ENCODE measurements at places on chromosomes 3 and 15. TPM values are rescaled to one million over a fixed set of nuclear protein-coding genes. Genes with fewer than 3 reads are reported as not detected.
A peak's percentile ranks its signal among the peaks of the same experiment; 100 is the strongest.

DNA sequence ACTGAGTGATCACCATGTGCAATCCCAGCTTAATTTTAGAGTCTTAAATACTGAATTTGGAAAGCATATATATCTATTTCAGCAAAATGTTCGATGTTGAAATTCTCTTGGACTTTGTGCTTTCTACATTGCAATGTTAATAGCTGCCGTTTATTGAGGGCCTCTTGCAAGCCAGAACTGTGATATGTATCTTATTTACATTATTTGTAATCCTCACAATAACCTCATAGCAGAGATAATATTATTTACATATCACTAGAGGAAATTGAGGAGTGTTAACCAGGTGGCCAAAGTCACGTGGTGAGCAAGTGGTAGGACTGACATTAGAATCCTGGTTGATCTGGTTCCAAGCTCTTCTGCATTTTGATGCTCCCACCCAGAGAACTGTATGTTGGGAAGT, 254.1 kb downstream of the SLC9A9 start:
- DNase-seq: no peak

ROPN1 gene
- polyA plus RNA-seq: not detected

DNA sequence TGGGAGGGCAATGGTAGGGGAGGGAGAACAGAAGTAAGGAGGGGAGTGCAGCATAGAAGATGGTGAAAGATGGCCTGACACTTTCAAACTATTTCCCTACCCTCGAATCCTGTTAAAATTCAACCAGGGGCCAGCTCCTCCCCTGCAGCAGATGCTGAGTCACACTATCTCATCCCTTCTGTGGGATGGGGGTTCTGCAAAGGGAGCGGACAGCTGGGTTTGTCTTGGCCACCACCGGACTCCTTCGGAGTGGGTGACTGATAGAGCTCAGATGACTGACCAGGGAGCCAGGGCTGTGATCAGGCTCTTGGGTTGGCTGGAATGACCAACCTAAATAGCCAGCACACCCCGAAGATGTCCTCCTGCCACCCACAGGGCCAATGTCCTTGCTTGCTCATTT, 33.6 kb upstream of the TMCC1 start:
- DNase-seq: no peak

DNA sequence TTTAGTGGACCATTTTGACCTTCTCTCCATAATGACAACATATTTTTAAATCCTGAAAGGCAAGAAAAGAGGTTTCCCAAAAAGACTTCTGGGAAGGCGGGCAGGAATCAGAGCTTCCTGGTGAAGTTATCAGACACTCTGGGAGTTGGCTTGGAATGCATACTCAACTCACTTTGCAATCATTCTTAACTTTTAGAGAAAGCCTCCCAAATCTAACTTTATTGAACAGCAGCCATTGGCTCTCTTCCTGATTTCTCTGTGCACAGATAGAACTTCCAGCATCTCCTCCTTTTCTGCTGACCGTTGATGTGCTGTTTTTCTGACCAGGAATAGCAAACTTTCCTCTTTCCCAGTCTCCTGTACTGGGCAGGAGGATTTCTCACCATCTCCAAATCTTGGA, 44.6 kb downstream of the PLCL2 start:
- no peak for DNase-seq

ARPP21 gene
- polyA plus RNA-seq: not detected

DNA sequence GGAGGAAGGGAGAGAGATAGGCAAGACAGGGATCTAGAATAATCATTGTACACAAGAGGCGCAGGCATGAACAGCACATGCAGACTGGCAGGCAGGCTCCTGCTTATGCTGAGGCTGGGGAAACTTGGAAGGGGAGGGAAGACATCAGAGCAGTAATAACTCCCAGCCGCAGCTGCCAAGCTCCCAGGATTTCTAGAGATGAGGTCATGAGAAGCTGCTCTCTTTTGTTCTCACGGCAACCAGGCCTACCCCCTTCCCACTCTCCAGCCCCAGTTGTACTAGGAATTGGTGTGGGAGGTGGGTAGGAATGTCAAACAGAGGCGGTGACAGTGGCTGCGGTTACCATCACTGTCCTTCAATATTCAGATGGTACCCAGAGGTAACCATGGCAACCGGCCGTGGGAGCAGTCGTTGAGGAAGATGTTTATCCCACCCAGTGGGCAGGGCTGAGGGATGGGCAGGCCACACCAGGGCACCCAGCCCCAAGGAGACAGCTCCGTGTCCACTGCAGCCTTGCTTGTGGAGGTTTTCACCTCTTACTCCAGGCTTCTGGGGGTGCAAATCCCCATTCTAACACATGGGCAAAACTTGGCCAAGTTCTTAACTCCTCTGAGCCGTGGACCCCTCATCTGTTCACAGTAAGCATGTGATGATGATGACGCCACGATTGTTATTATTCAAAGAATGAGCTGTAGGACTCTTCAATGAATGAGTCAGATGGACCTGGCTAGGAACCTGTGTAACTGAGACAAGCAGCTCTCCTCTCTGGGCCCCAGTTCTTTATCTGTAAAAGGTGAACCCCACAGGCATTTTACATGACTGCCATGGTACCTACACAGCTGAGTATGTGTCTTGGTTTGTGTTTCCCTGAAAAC, 360.8 kb upstream of the PROK2 start:
- no peak for DNase-seq

DNA sequence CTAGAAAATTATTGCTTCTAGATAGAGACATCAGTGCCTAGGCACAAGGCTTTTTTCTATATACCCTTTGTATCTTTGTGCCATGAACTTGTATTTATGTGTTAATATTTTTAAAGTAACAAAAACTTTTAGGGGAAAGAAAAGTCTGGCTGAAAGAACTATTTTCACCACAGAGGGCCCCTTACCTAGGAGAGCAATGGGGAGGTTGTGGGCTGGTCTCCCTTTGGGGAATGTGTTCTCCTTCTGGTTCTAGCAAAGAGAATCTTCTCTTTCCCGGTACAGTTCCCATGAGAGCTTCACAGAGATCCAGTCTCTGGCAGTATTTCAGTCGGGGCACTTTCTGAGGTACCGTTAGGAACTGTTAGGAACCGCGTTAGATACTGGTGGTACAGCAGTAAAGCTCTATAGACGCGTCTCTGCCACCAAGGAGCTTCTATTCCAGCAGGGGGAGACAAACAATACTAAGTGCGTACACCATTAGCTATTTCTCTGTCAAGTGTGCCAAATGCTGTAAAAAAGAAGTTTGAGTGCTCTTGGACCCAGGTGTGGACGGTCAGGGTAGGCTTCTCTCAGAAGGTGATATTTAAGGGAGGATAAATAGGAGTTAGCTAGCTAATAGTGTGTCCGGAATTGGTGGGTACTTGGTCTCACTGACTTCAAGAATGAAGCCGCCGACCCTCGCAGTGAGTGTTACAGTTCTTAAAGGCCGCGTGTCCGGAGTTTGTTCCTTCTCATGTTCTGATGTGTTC, 4.6 kb upstream of the EPB42 start:
- no peak for DNase-seq

- no peak for DNase-seq
Observed at GRCh38 chr3:25903371-25904129, 113.7 kb downstream of the OXSM start.

SLCO2A1 gene
- polyA plus RNA-seq: 3.6 TPM

RTP1 gene
- not detected for polyA plus RNA-seq

CNTN3 gene
- polyA plus RNA-seq: 2.2 TPM

GRCh38 chr15:45448066-45448915, 69.9 kb upstream of the GATM start:
- DNase-seq: no peak

- no peak for DNase-seq
Observed at GRCh38 chr3:176562331-176562730, 635.0 kb downstream of the TBL1XR1 start.

GRCh38 chr15:38818157-38818790, 253.7 kb upstream of the RASGRP1 start:
- DNase-seq: no peak

CCR1 gene
- 2.1 TPM for polyA plus RNA-seq

GRCh38 chr15:70320482-70320881, 222.8 kb upstream of the TLE3 start:
- DNase-seq: no peak

TICRR gene
- polyA plus RNA-seq: 0.31 TPM

DNA sequence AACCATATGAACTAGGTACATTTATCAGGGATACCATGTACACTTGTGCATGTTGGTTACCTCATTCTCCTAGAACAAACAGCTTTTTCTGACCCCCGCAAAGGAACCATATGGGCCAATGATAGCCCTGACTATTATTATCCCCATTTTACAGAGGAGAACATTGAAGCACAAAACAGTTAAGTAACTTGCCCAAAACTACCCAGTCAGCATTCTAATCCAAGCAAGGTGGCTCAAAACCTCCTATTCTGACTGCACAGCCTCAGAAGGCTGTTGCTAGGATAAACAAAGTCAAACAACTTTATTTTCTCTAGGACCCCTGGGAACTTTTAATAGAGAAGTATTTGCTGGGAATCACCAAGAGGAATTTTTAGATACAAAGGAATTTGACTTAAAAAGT, 36.7 kb downstream of the CFAP44 start:
- DNase-seq: no peak

KBTBD8 gene
- polyA plus RNA-seq: 0.55 TPM

NT5DC2 gene
- polyA plus RNA-seq: 46.6 TPM

GRCh38 chr15:51621936-51622603, 501 bp downstream of the DMXL2 start:
- DNase-seq: peak; percentile 34

- no peak for DNase-seq
Observed at GRCh38 chr3:9066141-9066540, 102.9 kb upstream of the RAD18 start.

DNA sequence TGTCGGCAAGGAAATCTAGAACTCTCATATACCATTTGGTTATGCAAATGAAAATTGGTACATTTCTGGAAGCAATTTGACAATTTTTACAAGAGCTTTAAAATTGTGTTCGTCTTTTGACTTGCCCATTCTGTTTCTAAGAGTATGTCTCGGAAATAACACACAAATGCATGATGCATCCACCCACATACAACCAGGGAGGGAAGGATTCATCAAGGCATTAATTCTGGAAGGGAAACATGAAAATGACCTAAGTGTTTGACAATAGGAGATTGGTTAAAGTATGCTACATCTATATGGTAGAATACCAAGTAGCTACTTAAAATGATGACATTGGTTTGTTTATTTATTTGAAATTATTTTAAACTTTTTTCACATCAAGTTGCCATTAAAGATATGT, 58.6 kb downstream of the PIAS1 start:
- DNase-seq: no peak

- no peak for DNase-seq
Observed at GRCh38 chr15:60379525-60380274, 18.1 kb downstream of the ANXA2 start.

GRCh38 chr3:33433843-33434242, 6.4 kb downstream of the UBP1 start:
- no peak for DNase-seq

DNA sequence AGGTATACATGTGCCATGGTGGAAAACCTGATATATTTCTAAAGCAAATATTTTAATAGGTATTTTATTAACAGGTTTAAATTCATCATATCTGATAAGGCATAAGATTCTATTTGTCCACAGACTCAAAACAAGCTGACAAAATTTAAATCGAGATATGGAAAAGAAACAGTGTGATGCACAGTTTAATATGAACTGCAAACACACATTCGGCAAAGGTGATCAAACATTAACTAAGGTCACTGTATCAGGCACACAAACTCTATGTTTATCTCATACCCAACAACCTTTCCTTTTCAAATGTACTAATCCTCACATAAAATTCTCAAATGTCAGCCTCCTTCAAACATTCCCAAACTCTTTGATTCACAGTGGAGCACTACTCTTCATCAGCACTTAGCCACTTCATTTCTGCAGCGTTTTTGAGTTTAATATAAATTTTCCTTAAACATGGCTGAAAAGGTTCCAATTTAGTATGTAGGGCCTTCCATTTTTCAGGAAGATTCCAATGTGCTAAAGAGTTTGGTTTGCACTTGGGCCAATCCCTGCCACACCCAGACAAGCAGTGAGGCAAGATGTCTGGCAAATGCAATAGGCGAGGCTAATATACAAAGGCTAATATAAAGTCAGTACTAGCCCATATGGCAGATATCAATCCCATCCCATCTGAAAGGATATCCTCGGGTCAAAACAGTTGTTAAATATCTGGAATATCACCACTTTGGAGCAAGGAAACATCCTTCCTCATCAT, 84.6 kb downstream of the GBE1 start:
- DNase-seq: no peak

DNA sequence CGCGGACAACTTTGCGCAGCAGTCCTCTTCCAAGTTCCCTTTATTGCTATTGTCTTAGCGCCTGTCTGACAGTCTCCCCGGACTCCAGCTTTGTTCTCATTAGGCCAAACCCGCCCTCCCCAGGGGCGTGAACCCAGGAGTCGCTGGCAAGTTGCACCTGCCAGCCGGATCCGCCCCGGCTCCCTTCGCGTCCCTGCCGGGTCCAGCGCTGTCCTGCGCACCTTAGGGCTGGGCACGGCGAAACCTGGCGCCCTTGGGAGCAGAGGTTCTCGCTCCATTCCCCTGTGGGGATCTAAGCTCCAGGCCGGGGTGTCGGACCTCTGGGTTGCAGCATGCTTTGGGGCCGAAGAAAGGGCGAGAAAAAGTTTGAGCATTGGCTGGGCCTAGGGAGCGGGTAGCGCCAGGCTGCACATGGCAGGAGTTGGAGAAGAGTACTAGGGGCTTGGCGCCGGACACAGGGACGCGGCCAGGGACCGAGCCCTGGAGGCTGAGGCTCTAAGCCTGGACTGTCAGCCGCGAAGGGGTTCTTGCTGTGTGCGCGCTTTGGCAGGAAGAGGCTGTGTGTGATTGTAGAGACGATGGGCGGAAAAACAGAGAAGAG, 335.1 kb upstream of the THRB start:
- DNase-seq: no peak

- DNase-seq: peak; percentile 34
Observed at GRCh38 chr15:33126559-33127290, 67.8 kb downstream of the FMN1 start.

DNA sequence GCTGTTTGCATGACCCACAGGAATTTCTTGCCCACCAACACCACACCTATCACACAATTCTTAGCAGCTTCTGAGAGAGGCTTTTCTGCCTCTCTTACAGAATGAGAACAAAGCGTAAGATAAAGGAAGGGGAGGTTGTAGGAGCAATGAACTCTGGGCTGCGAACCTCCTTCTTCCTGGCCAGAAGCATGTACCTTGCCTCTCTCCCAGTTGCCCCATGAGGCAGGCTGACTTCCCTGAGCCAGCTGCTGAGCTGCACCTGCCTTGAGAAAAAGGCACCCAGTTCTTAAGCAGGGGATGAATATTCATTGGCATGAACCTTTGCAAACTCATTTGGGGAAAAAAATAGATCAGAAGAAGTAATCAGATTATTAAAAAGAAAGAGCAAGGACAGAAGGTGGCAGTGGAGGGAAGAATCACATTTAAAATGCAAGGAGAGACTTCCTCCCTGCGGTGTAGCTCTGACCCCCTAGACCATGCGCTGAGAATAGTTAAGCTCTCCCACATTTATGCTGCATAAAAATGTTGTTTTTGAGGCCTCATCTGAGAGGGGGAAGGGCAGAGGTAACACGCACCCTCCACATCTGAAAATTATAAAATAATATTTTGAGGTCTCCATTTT, 304.8 kb downstream of the EPHB1 start:
- DNase-seq: no peak

GRCh38 chr3:117074826-117075225, 365.2 kb downstream of the TUSC7 start:
- no peak for DNase-seq

MGLL gene
- 6.7 TPM for polyA plus RNA-seq

ZNF385D gene
- 0.77 TPM for polyA plus RNA-seq

GHSR gene
- not detected for polyA plus RNA-seq

CLRN1 gene
- not detected for polyA plus RNA-seq
